G401 (cell line): ENCODE measurements at places on chromosomes 16 and 17. TPM values are rescaled to one million over a fixed set of nuclear protein-coding genes. Genes with fewer than 3 reads are reported as not detected.

GRCh38 chr16:11078812-11079459 lies 134.6 kb downstream of the CLEC16A start:
- DNase-seq: no peak

DNA sequence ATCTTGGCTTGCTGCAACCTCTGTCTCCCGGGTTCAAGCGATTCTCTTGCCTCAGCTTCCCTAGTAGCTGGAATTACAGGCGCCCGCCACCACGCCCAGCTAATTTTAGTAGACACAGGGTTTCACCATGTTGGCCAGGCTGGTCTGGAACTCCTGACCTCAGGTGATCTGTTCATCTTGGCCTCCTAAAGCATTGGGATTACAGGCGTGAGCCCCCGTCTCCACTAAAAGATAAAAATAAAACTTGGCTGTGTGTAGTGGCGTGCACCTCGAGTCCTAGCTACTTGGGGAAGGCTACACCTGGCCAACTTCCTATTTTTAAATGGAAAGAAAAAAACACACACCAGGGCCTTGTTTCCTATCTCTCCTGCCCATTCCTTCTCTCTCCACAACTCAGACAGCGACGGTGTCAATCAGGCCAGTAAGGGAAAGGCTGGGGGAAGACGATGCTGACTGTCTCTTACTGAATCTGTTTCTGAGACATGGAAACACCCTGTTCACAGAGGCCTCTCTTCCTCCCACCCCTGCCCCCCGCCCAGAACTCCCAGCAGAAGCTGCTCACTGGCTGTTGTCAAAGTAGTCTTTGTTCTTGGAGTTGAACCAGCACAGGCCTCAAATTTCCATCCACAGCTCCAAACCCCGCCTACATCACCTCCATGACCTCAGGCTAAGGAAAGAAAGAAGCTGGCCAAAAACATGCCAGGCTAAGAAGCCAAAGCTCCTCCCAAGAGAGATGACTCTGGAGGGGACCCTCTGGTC lies 96.6 kb downstream of the NXN start:
- no peak for DNase-seq

The TEX19 gene
- total RNA-seq: 5.5 and 5.7 TPM in 2 replicates

DNA sequence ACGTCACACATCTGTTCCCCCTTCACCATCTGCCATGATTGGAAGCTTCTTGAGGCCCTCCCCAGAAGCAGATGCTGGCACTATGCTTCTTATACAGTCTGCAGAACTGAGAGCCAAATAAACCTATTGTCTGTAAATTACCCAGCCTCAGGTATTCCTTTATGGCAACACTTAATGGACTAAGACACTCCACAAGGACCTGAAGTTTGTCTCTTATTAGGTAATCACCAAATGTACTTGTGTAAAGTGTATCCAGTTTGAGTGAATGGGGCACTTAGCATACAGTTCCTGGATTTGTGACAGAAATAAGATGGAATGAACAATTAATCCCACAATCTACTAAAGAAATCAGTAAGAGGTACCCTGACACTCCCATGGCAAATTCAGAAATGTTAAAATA lies 105.3 kb downstream of the SLC39A11 start:
- DNase-seq: no peak

- DNase-seq: no peak
Measured at GRCh38 chr16:62665269-62665668, 629.0 kb upstream of the CDH8 start.

- no peak for DNase-seq
Measured at GRCh38 chr17:78739331-78739931, 42.6 kb downstream of the CYTH1 start.

The PROCA1 gene
- total RNA-seq: 2.4 and 17.2 TPM in 2 replicates

GRCh38 chr16:68233085-68233834 lies 2.7 kb downstream of the ESRP2 start:
- DNase-seq: no peak

GRCh38 chr17:45942284-45942683 lies 47.9 kb downstream of the MAPT start:
- peak; percentile 99 for DNase-seq

The PITPNM3 gene
- 0.92 and 2.1 TPM in 2 replicates for total RNA-seq

GRCh38 chr16:11619327-11619851 lies 32.7 kb upstream of the LITAF start:
- DNase-seq: no peak

DNA sequence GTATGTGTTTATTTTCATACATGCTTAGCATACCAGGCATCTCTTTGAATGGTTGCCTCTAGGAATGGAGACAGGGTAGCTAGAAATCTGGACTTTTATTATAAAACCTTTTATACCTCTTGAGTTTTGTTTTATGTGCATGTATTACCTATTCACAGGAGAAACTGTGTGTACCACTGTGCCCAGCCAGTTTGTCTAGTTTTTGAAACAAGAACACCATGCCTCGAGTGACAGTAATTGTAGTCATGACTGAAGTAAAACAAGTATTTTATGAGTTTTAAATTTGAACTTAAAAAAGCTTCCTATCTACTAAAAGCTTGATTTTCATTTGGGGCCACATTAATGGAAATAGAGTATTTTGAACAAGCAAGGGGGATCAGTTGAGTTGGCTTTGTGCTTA lies 57.4 kb downstream of the SNTB2 start:
- DNase-seq: no peak

The KRT12 gene
- total RNA-seq: not detected in 2 replicates

DNA sequence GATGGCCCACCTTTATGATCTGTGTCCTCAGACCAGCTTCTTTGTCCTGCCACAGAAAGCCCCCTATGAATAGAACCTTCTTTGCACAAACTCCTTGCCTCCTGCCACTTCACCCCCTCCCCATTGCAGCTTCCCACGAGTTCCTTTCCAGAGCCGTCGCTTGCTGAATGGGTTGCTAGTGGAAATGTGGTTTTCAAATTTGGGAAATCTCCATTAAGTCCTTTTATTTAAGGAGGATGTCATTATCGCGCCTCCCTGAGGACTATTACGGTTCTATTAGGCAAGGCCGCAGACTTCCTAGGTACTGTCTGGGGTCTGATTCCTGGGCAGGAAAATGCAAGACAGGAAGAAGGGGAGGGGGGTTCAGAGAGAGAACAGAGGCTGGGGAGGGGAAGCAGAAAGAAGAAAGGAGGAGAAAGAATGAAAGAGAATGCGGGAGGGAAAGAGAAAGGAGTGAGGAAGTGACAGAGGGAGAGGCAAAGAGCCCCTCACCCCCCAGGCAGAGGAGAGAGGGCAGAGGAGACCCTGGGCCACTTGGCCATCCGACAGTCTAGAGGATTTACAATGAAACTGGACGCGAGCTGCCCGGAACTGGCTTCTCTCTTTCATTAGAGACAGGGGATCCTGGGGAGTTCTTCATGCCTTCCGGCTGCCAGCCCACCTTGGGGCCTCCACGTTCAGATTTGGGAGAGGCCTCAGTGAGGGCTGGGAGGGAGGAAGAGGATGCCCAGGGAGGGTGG lies 31.7 kb upstream of the ETV4 start:
- no peak for DNase-seq

The NPIPB6 gene
- total RNA-seq: 1.4 TPM in 1 of 2 replicates, not detected in the other

DNA sequence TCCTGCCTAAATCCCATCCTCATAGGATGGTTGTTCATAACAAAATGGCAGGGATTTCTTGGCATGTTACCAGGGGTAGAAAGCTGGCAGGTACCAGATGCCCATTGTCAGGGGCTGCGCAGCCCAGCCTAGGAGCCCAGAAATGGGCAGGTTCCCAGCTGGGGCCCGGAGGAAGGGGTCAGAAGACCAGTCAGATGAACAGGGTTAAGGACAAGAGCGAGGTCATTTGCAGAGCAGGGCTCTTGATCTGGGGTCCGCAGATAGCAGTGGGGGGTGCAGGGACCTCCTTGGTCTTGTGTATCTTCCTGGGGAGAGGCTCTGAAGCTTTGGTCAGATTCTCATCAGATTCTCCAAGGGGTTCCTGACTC lies 52.3 kb upstream of the CDC42EP4 start:
- DNase-seq: no peak

GRCh38 chr16:17302214-17302613 lies 168.5 kb downstream of the XYLT1 start:
- DNase-seq: no peak

GRCh38 chr17:19768046-19768782 lies 20.1 kb upstream of the ALDH3A1 start:
- DNase-seq: no peak

DNA sequence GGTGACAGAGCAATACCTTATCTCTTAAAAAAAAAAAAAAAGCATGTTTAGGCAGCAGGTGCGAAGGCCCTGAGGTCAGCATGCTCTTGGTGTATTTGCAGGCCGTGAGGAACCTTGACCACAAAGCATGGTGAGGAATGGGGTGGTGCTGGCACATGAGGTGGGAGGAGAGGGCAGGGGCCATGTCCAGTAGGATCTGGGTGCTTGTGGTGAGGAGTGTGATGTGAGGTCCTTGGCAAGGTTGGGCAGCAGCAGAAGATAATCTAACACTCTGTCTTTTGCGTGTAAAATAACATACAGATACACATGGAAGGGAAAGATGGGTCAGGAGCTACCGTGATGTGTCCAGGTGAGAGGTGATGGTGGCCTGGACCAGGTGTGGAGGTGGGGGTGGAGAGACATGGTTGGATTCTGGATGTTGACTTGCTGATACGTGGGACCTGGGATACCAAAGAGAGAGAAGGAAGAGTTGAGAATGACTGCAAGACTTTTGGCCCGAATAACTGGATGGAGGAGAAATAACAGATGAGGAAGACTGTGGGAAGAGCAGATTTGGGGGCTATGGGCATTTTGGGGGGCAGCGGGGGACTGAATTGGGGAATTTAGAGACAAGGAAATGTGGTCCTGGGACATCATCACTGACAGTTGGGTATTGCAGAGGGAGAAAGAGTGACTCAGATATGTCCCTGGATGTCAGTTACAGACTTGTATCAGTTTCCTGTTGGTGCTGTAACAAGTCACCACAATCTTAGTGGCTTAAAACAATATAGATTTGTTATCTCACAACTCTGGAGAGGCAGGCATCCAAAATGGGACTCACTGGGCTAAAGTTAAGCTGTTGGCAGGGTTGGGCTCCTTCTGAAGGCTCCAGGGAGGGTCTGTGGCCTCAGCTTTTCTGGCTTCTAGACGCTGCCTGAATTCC lies 274.9 kb downstream of the HAPSTR1 start:
- DNase-seq: no peak

GRCh38 chr16:82748026-82748425 lies 121.3 kb downstream of the CDH13 start:
- no peak for DNase-seq

DNA sequence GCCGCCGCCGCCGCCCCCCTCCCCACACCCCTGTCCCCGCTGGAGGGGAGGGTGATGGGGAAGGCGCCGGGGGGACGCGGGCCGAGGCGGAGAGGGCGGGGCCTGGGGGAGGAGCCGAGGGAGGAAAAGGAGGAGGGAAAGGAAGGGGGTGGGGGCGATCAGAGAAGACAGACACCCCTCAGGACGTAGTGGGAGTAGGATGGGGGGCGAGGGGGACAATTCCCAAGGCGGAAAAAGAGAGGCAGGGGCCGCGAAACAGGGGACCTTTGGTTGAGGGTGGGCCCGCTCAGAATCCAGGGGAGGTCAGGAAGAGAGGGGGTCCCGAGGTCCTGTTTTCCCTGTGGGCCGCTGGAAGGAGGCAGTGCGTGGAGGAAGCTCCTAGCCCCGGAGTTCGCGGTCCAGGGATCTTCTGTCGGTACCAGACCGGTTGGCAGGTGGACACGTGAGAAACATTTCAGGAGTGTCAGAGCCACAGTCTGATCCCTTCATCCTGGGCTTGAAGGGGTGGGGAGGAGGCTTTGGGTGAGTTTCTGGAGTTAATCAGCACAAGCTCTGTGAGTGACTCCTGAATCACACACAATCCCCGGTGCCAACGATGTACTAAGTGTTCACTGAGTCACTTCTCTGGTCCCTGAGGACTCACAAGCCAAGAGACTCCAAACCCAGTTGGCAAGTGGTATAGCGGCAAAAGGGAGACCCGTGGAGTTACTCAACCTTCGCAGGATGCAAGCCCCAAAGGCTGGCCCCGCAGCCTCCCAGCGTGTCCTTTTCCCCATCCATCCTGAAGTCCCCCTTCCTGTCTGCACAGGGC lies at the start of gene XYLT1:
Gene XYLT1 (minus strand): TSS at position 53 of the 811 bp plus-strand sequence. CDS start 164 bp downstream, outside the sequence.
- DNase-seq: no peak

- no peak for DNase-seq
Measured at GRCh38 chr16:51055434-51055833, 95.6 kb downstream of the SALL1 start.

DNA sequence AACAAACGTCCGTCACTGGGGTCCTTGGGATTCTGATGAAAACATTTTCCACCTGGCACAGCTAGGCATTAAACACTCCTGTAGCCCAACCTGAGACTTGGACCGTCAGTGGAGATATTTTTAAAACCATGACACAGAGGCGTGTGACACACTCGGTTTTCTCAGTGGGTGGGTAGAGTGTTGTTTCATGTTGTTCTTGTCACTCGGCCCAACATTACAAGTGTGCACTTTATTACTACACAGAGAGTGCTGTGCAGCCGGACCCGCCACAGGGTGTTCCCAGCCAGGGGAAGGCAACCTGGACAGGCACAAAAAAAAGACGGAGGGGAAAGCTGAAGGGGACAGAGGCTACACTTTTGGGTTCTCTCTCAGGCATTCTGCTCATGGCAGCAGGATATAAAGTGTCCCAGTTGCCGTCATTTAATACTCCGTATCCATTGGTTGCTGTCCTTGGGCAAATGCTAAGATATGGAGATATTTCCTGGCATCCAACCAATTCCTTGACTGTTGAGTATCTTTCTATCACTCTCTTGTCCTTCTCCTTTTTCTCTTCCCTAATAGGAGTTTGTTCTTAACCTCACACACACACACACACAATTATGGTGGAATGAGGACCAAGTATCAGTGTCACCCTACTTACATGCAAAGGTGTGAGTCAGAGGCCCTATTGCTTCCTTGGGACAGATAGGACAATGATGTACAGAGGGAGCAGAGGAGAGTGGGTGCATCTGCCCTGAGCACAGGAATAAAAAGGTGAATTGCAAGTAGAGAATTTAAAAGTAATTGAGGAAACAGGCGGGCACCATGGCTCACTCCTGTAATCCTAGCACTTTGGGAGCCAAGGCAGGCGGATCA lies 154.1 kb upstream of the SOX9 start:
- no peak for DNase-seq

GRCh38 chr16:81185416-81185815 lies 53.1 kb upstream of the BCO1 start:
- no peak for DNase-seq

DNA sequence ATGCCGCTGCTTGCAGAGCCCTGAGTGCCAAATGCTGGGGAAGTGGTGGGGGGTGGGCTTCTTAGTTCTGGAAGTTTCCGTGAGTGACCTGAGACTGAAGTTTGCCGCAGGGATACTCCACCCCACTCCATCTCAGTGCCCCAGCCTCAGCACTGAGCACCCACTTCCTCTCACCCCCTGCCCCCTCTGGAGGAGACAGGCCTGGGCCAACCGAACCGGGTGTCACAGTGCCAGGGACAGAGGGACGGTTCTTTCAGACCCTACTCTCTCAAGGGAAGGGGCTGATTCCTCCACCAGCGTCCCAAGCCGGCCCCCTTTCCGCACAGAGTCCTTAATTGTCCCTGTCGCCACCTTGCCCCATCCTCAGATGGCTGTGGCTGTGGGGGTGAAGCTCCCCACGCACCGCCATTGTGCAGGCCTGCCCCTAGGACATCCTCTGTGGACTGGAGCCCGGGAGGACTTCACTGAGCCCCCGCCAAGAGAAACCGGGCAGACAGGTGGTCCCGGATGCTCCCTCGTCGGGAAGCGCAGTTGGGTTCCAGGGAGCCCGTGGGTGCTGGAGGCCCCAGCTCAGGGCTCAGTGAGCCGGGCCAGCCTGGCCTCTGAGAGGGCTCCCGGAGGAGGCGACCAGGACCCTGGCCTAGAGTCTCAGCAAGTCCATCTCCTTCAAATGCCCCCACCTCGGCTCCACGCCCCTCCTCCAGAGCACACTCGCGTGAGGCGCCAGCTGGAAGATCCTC lies 1.6 kb upstream of the KREMEN2 start:
- DNase-seq: no peak

GRCh38 chr16:27244363-27244755 lies 24.2 kb downstream of the NSMCE1 start:
- no peak for DNase-seq
